Stimulated activated CD8-positive, alpha-beta memory T cell treated with anti-CD3 and anti-CD28 coated beads, Interleukin-12 subunit alpha, Interleukin-12 subunit beta, amount 100 ng/mL, for 4 hours (primary cell): ENCODE measurements at places on chromosomes 3 and 15.

DNA sequence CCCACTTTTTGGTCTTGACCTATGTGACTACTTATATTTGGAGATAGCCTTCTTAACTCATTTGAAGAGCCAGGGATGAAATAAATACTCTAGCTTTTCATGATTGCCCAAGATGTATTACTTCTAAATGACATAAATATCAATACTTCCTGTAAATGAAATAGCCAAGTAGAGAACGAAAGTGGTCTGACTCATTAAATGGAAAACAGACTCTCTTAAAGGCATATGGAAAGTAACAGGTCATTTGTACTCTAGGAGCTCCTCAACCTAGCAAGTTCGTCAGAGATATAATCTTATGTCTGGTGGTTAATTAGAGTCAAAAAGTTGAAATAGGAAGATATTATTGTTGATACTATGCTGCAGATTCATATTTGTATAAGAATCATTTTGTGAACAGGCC lies 1105.4 kb downstream of the TUSC7 start:
- DNase-seq: no peak

GRCh38 chr15:23588268-23588667 lies 22.8 kb downstream of the MKRN3 start:
- no peak for DNase-seq

DNA sequence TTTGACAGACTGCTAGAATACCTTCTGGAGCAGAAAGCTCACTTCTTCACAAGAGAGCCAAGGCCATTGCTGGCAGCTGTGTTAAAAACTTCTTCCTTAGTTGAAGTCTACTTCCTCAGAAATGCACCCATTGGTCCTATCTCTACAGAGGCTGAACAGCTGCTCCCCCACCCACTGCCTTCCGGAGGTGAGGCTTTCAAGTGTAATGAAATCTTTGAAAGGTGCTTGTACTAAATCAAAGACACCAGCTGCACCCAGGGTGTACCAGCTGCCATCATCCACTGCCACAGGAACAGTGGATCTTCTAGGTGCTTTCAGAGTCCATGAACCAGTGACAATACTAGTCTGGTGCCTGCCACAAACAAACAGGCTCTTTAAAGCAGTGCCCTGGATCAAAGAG lies 26.4 kb upstream of the HERC1 start:
- peak; percentile 20 for DNase-seq

DNA sequence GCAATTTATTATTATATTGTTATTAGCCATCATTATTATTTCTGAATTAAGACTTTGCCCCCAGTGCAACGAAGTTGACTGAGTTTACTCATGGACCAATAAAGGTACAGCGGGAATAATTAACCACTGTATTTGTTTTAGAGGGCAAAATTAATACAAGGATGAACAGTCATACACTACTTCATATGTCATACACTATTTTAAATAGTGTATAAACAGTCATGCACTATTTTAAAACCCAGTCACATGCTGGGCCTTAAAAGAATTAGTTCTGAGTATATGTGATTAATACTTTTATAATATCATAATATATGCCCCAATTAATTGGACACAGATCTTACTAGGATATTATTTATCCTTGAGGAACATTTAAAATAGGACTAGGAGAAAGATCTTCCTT lies 125.3 kb upstream of the NANOGP8 start:
- DNase-seq: no peak

GRCh38 chr3:144426366-144426765 lies 454.7 kb downstream of the DIPK2A start:
- no peak for DNase-seq

- DNase-seq: no peak
These were observed 558.1 kb upstream of the MDFIC2 start for GRCh38 chr3:70870576-70870975.

DNA sequence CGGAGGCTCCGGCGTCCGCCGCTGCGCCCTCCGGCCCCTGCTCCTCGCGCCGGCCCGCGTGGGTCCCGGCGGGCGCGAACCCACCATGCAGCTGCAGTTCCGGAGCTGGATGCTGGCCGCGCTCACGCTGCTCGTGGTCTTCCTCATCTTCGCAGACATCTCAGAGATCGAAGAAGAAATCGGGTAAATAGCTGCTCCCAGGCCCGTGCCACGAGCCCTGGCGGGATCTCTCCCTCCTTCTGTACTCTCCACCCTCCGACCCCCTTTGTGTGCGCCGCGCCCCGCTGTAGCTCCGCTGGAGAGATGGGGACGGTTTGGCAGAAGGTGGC lies 263 bp downstream of the ST8SIA2 start:
- DNase-seq: no peak

DNA sequence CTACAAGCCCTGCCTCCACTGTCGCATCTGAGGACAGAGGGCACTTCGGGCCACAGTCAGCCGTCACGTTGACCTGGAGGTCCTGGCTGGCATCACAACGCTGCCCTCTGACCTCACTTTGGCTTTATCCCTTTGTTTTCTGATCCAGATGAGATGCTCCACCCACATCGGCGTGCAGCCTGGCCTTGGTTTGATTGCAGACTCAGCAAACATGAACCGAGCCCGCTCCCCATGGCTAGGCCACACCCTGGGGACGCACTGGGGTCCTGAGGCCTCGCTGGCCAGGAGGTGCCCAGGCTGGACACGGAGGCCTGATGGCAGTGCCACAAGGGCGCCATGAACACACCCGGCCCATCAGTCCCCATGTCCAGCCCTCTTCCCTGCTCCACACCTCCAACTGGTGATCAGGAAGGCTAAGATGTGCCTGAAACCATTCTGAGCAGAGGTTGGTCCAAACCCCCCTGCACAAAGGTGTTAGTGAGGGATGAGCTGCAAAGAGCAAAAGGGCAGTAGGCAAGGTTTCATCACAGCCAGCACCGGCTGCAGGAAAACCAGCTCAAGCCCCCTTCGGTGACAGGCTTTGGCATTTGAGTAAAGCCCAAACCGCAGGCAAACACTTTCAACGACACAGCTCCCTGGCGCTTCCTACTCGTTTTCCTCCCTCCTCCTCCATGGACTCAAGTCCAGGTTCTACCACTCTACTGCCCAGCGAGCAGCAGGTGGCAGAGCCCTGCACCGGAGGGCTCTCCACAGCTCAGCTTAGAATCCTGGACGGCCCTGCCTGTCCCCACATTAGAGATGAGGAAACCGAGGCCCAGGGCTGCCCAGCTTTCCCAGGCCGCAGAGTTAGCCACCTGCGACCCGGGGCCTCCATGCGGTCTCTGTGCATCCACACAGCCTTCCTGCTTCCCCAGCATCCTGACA lies 165.8 kb downstream of the NUP210 start:
- no peak for DNase-seq

DNA sequence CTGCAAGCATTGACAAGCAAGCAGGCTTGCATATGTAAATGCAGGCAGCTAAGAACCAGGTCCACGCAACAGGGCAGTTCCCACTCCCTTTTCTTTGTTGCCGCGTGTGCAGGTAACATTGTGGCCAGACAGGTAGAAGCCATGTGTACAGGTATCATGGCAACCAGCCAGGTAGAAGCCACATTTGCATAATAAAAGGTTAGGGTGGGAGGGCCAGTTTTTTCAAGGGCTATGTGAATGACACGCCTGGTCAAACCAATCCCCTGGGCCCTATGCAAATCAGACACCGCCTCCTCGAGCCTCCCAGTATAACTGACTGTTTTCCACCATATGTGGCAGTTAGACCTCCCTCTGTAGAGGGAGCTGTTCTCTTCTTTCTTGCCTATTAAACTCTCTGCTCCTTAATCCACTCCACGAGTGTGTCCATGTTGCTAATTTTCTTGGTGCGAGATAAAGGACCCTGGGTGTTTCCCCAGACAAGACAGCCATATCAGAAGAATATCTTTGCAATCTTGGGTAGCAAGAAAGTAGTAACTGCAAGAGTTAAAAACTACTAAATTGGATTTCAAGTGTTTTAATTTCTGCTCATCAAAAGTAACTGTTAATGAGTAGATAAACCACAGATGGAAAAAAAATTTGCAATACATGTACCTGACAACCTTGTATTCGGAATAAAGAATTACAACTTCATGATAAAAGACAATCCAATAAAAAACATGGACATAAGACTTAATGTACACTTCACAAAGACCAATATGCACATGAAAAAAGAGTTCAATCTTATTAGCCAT lies 21.8 kb downstream of the PCOLCE2 start:
- DNase-seq: no peak

DNA sequence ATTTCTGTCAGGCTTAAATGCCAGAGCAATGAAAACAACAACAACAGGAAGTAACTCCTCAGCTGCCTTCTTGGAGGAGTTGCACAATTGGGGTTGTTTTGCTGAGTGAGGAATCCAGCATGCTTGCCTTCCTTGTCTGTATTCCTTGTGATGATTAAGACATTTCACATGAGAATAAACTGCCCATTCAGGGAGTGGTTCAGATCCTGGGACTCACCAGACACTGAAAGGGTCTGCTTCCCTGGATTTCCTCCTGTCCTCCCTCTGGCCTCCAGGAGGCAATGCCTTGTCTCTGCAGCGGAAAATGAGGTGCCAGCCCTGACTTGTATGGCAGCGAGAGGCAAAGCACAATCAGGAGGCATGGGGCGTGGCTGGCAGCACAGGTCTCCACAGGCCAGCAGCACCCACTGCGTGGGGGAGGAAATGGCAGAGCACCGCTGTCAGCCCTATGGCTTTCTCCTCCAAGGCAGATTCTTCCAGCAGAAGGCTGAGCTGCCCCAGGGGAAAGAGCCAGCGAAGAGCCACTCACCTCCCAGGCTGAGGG lies 41.5 kb downstream of the RBP2 start:
- DNase-seq: no peak

- DNase-seq: no peak
These were observed 59.0 kb downstream of the ARIH1 start for GRCh38 chr15:72532991-72533601.

DNA sequence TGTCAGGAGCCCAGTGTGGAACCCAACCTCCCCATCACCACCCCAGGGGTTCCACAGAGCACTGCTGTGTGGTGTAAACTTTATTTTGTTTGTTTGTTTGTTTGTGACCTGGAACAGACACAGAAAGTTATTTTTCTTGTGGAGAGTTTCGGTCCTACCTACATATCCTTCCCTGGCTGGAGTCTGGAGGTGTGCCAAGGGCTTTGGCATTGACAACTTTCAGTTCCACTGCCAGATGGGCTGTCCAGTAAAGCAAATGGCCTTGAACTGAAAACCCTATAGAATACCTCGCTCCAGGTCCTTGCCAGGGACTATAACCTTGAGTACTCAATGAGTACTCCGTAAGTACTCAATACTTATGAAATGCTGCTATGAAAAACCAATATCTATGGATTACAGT lies 103.5 kb downstream of the MITF start:
- DNase-seq: no peak

DNA sequence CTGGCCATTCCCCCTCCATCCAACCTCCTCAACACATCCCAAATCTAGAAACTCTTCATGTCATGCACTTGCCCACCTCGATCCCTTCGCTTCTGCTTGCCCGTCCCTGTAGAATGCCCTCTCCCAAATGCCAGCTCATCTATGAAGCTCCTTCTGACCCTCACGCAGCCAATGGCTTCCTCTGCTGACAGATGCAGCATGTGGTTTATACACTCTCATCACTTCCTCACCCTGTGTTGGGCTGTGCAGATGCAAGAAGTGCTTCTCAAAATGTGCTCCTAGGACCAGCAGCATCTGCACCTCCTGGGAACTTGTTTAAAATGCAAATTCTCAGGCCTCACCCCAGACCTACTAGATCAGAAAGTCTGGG lies 51.7 kb downstream of the SEMA5B start:
- no peak for DNase-seq

- no peak for DNase-seq
These were observed 112.4 kb downstream of the CD47 start for GRCh38 chr3:107978131-107979055.

DNA sequence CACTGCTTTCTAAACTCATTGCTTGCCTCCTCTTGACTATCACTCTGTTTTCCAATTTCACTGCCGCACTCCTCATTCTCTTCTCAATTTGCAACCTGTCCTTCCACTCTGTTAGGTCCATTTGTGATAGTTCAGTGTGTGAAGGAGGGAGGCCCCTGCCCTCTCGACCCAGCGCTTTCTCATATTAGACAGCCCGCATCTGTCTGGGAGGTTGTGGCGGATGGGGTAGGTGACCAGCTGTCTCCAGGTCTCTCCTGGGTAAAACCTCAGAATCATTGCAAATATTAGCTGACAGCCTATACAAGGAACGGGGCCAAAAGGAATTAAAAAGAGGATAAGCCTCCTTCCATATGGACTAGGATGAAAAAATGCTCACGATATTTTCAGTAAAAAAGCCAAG lies 358.3 kb downstream of the SHQ1 start:
- no peak for DNase-seq

DNA sequence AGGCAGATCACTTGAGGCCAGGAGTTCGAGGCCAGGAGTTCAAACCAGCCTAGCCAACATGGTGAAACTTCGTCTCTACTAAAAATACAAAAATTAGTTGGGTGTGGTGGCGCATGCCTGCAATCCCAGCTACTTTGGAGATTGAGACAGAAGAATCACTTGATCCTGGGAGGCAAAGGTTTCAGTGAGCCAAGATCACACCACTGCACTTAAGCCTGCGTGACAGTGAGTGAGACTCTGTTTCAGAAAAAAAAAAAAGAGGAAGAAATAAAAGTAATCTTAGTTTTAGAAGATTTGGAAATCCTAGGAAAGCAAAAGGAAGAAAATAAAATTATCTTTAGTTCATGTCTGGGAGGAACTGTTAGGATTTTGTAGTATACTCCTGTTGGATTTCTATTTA lies 77.2 kb downstream of the IL12A start:
- DNase-seq: no peak

- no peak for DNase-seq
These were observed 470.1 kb upstream of the THBS1 start for GRCh38 chr15:39110746-39111145.

GRCh38 chr15:75929799-75930565 lies 26.3 kb downstream of the FBXO22 start:
- no peak for DNase-seq

DNA sequence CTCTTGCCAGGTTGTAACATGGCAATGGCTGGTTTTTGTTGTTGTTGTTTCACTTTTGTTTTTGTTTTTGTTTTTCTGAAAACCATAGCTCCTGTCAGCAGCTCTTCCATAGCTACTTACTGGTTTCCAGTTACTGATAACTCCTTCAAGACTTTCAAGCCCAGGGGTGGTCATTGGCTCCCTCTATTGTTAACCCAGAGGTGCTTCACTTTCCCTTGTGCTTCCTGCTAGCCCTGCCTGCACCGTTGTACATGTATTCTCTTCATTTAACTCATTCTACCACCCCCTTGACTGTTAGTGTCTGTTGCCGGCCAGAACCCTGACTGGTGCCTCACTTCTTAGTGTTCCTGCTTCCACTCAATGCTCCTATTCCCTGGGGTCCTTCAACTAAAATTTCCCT lies 4.2 kb upstream of the TRAT1 start:
- no peak for DNase-seq

DNA sequence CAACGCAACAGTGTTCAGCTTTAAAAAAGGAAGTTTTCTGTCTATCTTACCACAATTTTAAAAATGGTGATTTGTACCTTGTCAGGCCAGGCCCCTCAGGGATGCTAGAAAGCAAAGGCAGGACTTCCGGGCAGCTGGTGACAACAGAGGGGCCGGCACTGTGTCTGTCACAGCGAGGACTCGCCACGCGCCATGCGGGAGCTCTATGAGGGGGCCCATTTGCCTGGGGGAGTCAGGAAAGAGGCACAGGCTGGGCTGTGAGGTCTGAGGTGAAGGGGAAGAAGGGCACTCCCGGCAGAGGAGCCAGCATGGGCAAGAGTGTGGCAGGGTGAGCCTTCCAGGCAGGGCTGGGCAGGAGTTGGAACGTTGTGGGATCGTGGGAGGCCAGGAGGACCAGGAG lies 7.0 kb downstream of the IQSEC1 start:
- no peak for DNase-seq

- DNase-seq: no peak
These were observed 466.1 kb downstream of the PDCD6IP start for GRCh38 chr3:34264337-34265041.

GRCh38 chr15:32701863-32702262 lies 15.9 kb upstream of the GREM1 start:
- no peak for DNase-seq
